M059J (cell line): ENCODE measurements at places on chromosomes 5 and 9.
A peak's percentile ranks its signal among the peaks of the same experiment; 100 is the strongest.

DNA sequence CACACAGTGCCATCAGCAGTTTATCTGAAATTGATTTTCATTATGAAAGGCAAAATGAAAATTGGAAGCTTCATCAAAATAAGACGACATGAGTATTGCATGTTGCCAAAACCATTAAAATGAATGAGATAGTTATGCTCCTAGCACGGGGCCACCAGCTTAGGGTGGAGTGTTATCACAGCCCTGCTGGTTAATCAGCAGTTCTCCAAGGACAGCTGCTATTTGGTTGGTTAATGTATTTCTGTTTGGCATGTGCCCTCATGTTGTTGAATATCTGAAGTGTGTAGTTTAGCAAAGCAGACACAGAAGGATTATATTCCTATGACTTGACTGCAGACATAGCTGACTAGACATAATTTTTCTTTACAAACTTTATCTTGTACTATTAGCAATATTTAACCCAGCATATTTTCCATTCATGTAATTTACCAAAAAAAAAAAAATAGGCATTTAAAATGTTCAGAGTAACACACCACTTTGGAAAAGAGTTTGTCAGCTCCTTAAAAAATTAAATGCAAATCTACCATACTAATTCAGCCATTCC is 98.6 kb upstream of the PIK3R1 start:
- no peak for DNase-seq

- peak; percentile 15 for DNase-seq
These were observed 115.8 kb downstream of the ERCC6L2 start for GRCh38 chr9:95991326-95991725.

GRCh38 chr9:129351058-129351641 is 173.1 kb upstream of the IER5L start:
- no peak for DNase-seq

- no peak for DNase-seq
These were observed 69.7 kb downstream of the FAM114A2 start for GRCh38 chr5:153968761-153969562.

GRCh38 chr5:88393716-88394535 is 125.3 kb upstream of the TMEM161B start:
- peak; percentile 28 for DNase-seq

DNA sequence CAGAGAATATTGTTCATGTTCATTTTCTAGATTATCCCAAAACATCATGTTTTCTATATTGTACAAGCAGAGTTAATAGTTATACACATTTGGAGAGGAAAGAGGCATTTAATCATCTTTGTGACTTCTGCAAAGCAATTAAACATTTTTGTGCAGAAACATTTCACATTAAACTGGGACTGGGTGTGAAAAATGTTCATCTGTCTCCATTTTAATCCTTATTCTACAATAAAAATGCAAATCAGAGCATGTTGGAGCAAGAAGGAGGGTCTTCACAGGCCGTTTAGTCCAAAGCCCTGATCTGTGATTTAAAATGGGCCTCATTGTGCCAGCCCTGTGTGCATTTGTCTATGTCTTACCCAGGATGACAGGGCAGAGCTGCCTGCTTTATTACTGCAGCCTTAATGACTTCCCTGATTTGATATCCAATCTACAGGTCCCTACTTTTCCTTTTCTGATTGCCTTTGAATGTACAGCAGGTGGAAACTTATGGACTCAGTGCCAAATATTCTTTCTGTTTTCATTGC is 183.5 kb downstream of the CAVIN4 start:
- no peak for DNase-seq

GRCh38 chr5:138077064-138077696 is 6.7 kb upstream of the WNT8A start:
- peak; percentile 60 for DNase-seq

DNA sequence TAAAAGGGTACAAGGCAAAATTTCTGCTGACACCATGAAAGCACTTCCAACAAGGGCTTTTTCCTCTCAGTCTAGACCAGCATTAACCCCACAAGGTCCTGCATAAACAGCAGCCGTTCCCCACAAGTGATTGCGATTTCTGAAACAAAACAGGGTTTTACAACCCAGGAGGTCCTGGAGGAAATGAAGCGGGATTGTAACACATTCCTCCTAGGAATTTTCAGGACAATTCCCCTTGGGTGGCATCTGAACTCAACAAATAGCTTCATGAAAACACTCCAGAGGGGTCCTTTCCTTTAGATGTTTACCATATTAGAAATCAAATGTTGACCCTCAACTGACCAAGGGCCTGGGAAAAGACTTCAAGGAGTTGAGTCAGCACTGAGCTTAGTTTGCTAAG is 36.7 kb upstream of the SHC3 start:
- DNase-seq: no peak

DNA sequence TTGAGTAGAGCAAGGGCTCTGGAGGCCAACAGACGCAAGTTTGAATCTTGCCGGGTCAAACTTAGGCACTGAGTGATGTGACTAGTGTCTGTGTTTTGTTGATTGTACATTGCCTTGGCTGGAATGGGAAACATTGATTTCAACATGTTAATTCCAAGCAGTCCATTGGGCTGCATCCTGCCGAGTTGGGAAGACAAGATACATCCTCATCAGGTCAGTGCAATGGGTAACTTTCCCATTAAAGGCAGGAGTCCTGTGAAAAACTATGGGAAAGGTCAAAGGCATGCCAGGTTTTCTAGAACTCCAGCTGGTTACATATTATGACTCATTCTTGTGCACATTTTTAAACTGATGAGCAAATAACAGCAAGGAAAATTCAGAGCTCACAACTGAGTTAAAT is 126.5 kb upstream of the ABCA1 start:
- peak; percentile 80 for DNase-seq

GRCh38 chr5:103889500-103890209 is 327.1 kb upstream of the NUDT12 start:
- DNase-seq: no peak

DNA sequence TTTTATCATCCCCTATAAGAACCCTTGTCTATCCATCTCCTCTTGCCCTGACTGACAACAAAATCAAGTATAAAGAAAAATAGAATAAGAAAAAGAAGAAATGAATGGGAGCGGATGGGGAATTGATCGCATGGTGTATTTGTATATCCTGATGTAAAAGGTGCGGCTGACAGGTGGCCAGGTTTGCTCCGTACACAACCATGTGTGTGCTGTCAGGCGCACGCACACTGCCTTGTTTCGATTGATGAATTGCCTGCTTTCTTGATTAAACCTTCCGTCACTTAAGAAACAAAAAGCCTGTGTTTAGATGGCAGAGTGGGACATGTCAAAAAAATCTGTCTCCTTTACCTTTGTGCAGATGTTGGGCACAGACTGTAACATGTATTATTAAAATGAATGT is 102.6 kb downstream of the MVB12B start:
- no peak for DNase-seq

DNA sequence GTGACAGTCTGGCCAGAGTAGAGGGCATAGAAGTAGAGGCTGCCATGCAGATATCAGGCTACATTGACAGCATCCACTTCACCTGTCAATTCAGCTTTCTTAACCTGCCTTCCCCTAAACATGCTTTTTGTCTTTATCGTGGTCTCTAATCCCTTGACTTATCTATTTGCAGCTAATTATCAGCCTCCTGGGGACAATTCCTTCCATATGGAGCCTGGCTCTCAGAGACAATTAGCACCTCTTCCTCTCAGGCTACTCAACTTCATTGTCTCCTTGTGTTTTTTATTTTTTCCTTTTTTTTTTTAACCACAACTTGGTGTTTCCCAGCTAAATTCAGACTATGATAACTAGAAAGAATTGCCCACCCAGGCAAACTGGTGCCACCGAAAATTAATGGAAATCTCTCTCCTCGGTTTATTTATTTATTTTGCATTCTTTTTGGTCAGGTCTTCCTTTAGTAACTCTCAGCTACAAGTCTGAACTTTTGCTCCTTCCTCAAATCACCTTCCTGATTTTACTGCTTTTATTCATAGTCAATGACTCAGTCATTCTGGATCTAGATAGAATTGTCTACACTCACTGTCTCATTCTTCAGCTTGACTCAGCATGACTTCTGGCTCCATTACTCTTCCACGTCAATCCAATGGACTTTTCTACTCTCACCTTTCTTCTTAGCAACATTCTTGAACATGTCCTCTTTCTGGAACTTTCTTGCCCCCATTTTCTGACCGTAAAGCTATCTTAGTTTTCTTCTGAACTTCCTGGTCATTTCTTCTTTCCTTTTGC is 63.0 kb upstream of the BASP1 start:
- peak; percentile 91 for DNase-seq

DNA sequence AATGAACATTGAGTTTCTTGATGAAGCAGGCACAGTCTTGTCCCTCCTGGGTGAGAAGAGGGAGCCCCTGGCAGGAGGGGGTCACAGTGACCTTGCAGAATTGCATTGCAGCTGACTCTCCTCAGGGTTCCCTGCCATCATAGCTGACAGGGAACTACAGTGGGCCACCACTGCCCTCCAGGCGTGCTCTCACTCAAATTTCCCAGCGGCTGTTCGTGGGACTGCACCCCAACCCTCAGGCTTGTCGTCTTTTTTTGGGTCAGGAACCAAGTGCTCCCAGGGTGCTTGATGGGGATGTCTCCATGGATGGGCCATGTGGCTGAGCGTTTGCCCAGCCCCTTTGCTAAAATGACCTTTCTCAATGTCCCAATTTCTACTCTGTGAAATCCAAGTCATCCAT is 215.8 kb downstream of the MELK start:
- DNase-seq: no peak

- DNase-seq: no peak
These were observed 1.8 kb downstream of the TRIM7 start for GRCh38 chr5:181203093-181203711.

DNA sequence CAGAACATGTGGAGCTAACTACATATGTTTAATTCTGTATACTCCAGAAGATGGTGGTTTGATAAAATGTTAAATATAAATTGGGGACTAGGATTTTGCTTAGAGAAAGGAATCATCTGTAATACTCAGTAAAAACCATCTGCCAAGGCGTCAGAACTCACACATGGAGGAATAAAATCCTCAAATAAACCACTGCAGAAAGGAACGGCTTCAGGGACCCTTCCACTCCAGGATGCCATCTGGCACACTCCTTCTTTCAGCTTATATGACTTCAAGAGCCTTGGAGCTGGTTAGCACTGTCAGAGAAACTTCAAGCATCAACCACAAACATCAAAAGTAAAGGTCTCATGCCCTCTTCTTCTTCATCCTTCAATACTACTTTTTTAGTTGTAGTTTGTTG is 360.6 kb downstream of the PLK2 start:
- DNase-seq: no peak

DNA sequence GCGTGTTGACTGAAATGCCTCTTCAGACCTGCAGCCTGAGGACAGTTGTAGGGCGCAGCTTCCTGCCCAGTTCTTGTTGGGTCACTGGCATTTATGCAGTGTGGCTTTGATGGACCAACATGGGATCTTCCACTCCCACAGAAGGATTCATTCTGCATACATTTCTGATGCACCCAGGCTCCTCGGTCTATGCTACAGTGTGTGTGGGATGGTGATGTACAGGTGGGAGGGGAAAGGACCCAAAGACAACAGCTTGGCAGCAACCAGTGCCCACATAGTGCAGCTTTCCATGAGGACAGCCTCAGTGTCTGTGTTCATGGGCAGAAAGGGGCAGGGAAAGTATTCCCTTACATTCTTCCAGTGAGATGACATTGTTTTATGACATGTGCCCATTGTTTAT is 237.9 kb downstream of the ARHGEF28 start:
- DNase-seq: no peak

- no peak for DNase-seq
These were observed 89.8 kb downstream of the PIK3R1 start for GRCh38 chr5:68305223-68305870.

DNA sequence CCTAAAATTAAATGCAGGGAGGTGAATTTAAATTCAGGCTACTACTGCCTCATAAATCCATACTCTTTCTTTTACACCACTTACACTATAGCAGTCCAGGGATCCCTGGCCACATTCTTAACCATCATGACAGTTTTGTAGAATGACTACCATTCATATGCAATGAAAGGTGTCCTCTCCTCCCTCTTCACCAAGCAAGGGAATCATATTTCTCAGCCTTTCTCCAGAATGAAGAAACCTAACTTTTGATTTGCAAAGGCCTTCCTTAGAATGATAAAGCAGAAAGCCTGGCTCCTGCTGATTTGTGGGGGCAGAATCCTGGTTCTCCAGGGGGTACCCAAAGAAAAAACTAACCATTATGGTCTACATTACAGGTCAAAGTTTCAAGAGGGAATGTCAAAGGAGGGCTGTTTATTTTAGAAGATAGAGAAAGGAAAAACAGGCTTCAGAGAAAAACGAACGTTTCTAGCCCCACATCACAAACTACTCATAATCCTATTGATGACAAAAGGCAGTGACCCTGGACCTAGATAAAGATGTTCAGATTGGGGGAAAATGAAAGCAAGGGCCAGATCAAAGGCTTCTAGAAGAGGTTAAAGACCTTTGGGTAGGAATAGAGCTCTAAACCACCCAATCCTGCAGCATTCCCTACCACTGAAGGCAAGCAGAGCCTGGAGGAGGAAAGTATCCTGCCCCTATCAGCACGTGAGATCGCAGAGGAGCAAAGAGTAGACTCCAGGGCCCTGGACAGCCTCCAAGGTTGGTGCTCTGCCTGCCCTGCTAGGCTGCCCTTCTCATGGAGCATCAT is 11.5 kb downstream of the WNT8A start:
- no peak for DNase-seq

GRCh38 chr5:64505769-64506566 is at the start of gene RGS7BP:
Gene RGS7BP, plus strand, starts transcription at chr5:64506015. Its CDS starts 610 bp downstream, at chr5:64506625.
- peak; percentile 5 for DNase-seq

DNA sequence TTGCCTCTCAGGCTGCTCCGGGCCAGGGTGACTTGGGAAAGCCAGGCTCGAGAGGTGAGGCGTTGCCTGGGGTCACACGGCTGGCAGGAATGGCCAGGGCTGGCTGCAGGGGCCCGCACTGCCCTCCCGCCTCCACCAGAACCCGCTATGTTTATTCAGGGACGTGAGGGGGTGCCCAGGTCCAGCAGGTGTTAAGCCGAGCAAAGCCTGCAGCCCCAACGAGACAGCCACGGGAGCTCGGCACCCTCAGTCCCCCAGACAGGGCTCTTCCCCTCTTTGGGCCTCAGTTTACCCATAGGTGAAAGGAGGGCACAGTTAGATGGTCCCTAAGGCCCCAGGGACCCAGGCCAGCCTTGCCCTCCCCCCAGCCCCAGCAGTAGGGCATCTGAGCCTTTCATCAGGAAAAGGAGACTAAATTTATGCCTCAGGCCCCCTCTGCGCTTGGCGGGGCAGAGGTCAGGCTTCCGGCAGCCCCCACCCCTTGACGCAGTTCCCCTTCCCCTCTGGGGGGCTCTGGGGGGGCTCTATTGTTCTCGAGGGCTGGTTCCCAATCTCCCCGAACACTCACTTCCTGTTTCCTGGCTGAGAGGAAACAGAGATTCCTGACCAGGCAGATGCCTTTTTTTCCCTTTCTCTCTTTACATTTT is 7.1 kb upstream of the EGFL7 start:
- DNase-seq: no peak

DNA sequence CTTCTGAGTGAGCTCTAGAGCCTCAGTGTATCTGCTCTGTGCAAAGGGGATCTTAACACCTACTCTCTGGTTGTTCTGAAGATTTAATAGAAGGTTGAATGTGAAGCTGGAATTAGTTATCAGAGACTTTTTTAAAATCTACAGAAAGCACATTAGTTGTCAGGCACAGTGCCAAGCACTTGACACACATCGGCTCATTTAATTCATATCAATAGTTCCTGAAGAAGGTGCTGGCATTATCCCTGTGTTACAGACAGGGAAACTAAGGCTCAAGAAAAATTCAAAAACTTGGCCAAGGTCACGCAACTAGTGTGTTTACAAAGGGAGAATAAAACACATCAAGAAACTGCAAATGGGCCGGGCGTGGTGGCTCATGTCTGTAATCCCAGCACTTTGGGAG is 80.2 kb downstream of the FGF18 start:
- no peak for DNase-seq

GRCh38 chr5:77852068-77852513 is 76.0 kb upstream of the TBCA start:
- no peak for DNase-seq
